CD4-positive, alpha-beta T cell treated with Interleukin-15 for 1 hour (primary cell): ENCODE measurements at places on chromosomes 2 and 18.
A peak's percentile ranks its signal among the peaks of the same experiment; 100 is the strongest.

- no peak for DNase-seq
Measured at GRCh38 chr2:12202313-12203075, 456.1 kb downstream of the LPIN1 start.

- no peak for DNase-seq
Measured at GRCh38 chr2:197559681-197560080, 43.8 kb downstream of the MOB4 start.

DNA sequence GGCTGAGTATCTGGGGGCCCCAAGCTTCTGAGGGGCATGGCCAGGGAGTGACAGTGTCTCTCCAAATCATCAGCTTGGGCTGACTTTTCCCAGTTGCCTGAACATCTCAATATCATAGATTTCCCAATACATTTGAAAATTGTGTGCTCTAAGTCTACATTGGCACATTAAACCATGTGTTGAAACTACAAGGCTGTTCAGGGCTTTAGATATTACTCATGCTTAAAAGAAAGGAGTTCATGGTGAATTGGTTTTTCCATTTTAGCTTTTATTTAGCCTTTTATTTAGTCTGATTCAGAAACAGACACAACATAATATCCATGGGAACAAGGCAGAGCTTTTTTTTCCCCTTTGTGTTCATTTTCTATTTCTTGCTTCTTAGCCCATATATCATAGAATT is 49.9 kb upstream of the GALR1 start:
- DNase-seq, result no peak

- DNase-seq, result no peak
Measured at GRCh38 chr2:118987886-118988285, 45.9 kb downstream of the MARCO start.

DNA sequence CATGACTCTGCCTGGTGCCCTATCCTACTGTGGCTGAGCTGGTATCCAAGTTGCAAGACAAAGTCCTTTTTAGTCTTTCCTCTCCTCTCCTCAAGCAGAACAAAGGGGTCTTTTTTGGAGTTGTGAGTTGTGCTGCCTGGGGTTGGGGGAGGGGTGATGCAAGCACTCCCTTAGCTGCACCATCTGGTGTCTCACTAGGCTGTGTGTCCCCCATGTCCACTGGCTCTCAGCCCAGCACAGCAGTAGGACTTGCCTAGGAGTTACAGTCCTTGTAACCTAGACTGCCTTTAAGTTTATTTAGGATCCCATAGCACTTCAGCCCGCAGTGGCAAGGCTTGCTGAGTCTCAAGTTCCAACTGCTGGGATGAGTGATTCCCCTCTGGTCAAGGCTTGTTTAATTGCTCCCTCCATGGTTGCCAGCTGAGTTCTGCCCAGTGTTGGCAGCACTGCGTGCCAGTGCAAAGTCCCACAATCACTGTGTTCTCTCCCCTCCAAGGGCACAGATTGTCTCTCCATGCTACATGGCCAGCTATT is 13.2 kb upstream of the ILKAP start:
- no peak for DNase-seq

GRCh38 chr18:28494151-28494550 is 317.2 kb upstream of the CDH2 start:
- no peak for DNase-seq

- no peak for DNase-seq
Measured at GRCh38 chr2:28510184-28510583, 14.3 kb downstream of the PLB1 start.

DNA sequence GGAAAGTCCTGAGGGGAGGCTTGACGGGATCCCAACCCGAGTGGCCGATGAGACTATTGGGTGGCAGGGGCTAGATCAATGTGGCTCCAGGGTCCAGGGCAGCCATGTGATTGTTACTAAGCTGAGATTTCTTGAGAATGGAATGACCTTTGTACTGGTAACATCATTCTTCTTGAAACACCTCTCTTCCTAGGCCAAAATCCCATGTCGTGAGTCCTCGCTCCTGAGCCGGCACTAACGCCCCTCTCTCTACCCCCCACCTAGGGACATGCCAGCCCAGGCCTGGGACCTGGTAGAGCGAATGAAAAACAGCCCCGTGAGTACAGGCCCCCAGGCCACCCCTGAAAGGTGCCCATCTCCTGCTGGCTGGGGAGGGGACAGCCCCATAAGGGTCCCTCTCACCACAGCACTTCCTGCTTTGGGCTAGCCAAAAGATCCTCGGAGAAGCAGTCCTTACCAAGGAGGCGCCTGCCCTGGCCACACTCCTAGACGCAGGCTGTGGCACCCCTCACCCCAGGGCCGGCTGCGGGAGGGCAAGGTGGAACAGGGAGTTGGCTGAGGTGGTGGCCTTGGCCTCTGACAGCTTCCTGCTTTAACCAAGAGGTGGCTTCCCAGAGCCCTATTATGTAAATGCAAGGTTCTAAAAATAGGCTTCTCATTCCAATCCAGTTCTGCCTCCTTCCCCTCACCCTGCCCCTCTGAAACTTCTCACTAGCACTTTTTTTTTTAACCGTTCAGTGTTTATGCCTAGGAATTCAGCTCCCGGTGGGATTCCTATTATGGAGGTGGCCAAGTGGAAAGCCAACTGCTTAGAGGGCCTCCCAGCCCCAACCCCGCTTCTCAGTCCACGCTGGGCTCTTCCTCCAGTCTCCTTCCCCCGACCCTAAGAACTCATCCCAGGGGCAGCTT is 126.6 kb upstream of the PPP1CB start:
- DNase-seq, result peak; percentile 83

- DNase-seq, result no peak
Measured at GRCh38 chr2:177172034-177172880, 40.3 kb upstream of the HNRNPA3 start.

GRCh38 chr18:228586-228985 is 39.3 kb downstream of the THOC1 start:
- no peak for DNase-seq

DNA sequence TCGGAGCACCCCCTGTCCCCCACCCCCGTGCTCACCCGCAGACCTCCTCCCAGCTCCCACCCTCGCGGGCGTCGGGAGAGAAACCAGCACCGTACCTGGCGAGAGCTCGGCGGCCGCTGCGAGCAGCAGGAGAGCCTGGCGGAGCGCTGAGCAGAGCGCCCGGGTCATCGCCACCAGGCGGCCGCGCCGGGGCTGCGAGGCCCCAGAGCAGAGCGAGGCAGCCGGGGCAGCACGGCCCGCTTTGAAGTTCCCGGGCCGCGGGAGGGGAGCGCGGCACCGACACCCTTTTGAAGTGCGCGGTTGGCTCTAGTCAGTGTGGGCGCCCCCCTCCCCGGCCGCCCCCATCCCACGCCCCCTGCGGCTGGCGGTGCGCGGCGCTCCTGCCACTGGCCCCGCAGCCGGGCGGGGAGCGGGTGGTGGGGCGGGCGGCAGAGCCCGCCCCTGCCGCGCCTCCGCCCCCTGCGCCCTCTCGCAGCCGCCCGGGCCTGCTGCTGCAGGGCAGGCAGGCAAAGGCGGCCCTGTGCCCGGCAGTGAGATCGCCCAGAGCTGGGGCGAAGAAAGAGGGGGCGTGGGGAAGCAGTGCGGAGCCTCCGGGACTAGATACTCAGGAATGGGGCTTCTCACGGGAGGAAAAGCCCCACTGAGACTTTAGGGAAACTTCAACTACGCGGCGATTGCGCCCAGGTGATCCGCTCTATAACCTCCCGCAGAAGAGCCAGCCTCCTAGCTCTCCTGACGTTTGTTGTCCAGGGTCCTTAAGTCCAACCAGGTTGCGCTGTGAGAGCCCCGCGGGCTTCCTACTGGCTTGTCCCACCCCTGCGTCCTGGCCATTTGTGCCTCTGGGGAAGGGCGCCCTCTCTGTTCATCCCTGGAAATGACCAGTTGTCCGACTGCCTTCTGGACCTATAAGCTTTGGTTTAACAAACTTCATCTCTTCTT is at the start of gene ACVR1C:
TSS of gene ACVR1C (minus strand) at position 388 of the 939 bp plus-strand sequence. CDS start at position 168, 220 bp downstream.
- peak; percentile 70 for DNase-seq

GRCh38 chr18:58226429-58226828 is 182.4 kb downstream of the NEDD4L start:
- no peak for DNase-seq

GRCh38 chr2:70546376-70546775 is 7.2 kb downstream of the TGFA start:
- DNase-seq, result no peak

- no peak for DNase-seq
Measured at GRCh38 chr18:48934723-48935432, 15.9 kb downstream of the SMAD7 start.

GRCh38 chr2:240893363-240893844 is 2.6 kb downstream of the MAB21L4 start:
- DNase-seq, result no peak

DNA sequence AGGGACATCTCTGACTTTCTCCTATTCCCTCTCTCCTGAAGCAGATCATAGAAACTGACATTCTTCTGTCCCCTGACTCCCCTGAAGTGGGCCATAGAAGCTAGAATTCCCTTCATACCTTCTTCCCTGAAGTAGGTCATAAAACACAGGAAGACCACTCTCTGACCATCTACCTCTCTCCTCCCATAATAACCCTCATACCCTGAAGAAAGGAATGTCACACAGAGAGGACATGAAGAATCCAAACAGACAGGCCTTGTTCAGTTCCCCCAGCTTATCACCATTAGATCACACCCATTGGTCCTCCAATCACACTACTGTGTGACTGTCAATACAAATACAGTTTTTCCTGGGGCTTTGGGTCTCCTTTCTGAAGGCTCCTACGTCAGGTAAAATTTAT is 347.1 kb downstream of the DLGAP1 start:
- no peak for DNase-seq

DNA sequence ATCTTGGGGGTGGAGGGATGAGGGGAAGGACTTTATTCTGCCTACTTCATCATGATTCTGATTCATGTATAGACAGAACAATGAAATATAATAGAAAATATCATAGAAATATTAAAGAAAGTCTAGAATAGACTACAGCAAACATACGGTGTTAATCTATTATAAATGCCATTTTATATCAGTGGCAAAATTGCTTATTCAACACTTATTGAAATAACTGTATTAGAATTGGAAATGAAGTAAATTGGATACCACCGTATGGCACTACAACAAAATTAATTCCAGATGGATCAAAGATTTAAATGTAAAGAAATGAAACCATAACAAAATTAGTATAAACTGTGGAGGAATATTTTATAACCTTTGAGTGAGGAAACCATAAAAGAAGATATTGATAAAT is 213.3 kb upstream of the CTAGE1 start:
- DNase-seq, result no peak

- DNase-seq, result no peak
Measured at GRCh38 chr2:43792653-43793052, 18.8 kb downstream of the DYNC2LI1 start.

GRCh38 chr2:241886840-241887447 is 17.4 kb downstream of the RTP5 start:
- no peak for DNase-seq

- no peak for DNase-seq
Measured at GRCh38 chr2:100660851-100661584, 98.2 kb downstream of the PDCL3 start.

- no peak for DNase-seq
Measured at GRCh38 chr2:219404291-219404910, 13.8 kb upstream of the DES start.

DNA sequence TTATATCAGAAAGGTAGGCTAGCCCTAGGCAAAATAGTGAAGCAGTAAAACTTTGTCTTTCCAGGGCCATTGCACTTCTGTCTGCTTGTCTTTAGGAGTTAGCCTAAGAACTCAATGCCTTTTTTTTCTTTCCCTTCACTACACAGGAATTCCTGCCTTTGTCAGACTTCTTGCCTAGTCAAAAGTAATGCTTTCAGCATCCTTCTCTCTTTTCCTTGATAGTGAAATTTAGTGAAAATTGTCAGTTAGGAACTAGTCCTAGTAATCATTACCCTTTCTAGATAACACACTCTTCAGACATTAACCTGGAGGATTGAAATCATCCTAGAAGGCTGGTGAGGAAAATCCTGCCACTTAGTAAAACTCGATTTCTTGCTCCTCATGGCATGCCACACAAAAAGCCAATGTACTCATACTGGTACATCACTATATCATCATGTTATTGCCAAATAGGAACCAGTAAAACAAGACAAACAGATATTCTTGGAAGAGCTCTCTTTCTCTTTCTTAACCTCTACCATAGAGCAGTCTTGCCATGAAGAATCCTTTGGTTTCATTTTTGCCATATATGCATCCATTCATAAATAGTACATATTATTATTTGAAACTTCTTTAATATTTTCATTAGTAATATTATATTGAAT is 320.5 kb downstream of the CTNNA2 start:
- no peak for DNase-seq

- peak; percentile 76 for DNase-seq
Measured at GRCh38 chr18:23498877-23499276, 4.4 kb upstream of the RMC1 start.

GRCh38 chr2:216064014-216064630 is 17.5 kb downstream of the PECR start:
- no peak for DNase-seq

DNA sequence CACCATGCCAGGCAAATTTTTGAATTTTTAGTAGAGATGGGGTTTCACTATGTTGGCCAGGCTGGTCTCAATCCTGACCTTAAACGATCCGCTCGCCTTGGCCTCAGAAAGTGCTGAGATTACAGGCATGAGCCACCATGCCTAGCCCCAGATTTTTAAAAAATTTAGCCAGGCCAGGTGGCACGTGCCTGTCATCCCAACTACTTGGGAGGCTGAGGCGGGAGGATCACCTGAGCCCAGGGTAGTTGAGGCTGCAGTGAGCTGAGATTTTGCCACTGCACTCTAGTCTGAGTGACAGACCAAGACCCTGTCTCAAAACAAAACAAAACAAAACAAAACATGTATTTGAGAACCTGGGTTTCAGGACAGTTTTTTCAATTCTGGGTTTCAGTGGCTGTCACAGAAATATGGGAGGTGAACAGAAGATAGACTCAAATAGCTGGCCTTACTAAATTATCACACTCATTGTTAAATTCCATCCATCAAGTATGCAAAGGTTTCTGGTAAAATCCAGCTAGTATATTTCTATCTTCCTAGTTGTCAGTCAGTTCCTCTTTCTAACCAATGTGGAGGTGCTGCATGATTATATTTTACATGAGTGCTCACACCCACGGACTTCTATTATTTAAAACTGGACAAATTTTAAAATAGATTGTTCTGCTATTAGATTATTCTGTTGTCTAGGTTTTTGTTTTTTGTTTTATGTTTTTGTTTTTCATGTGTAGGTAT is 5.4 kb downstream of the ALPG start:
- DNase-seq, result no peak

DNA sequence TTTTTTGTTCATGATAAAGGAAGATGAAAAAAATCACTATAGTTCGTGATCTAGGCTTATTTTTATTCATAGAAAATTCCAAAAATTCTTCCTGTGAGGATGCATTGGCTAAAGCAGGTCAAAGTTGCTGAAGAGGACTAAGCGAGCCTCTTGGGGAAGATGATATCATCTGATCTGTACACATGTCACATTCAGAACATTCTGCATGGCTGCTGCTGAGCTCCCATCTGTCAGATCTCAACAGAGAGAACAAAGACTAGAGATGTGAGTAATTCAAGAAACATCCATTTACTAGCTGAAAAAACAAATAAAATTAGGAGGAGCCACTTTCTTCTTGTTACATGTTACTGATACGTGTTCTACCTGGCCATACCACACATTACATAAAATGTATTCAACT is 518.6 kb upstream of the FSIP2 start:
- no peak for DNase-seq

- no peak for DNase-seq
Measured at GRCh38 chr2:235146871-235147565, 195.2 kb downstream of the SH3BP4 start.
